ENCODE measurements at places on chromosomes 7 and 10. TPM values are rescaled to one million over a fixed set of nuclear protein-coding genes. Genes with fewer than 3 reads are reported as not detected.

DNA sequence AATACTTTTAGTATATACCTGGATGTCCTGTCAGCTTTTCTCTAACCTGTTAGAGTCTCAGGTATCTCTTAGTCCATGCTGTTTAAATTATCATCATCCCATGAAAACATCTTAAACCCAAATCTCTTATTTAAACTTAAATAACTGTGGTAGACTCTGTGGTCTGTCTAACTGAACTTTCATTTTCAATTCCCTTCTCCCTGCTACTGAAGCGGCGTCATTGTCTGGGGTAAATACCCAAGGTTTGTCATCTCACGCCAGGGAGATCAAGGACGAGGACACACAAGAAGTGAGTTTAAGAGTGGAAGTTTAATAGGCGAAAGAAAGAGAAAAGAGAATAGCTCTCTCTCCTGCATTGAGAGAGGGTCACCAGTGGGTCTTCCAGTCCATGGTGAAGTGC, 804.4 kb upstream of the CELF2 start:
- no peak for DNase-seq

GRCh38 chr7:148156233-148156632, 434.3 kb upstream of the C7orf33 start:
- DNase-seq: no peak

DNA sequence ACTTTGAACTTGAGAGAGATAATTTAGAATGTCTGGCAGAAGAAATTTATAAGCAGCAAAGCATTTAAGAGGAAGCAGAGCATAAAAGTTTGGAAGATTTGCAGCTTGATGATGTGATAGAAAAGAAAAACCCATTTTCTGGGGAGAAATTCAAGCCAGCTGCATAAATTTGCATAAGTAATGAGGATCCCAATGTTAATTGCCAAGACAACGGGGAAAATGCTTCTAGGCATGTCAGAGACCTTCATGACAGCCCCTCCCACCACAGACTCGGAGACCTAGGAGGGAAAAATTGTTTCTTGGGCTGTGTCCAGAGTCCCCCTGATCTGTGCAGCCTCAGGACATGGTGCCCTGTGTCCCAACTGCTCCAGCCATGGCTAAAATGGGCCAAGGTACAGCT, 263.6 kb upstream of the POT1 start:
- DNase-seq: no peak

DNA sequence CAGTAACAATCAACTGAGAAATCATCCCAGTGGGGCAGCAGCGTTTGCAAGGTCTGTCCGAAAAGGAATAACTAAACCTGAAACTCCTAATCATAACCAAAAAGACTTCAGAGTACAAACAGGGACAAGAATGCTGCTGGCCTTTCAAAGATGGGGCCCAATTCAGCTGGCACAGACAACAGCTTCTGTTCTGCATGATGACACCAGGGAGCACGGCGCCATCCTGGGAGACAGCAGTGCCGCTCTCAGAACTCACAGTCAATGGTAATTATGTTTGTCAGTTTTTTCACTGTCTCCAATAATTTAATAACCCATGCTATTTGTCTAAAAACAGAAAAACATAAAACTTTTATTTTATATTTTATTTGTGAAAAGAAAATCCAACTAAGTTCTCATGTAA, 90.0 kb downstream of the LARP4B start:
- DNase-seq: no peak

Gene SCART1
- total RNA-seq: 0.36 TPM

Gene UNCX
- not detected for total RNA-seq

Gene MACC1
- total RNA-seq: 0.03 TPM

Measured in left ventricle myocardium inferior (tissue), 1 donor.